ENCODE measurements at places on chromosomes 5 and 9.
A peak's percentile ranks its signal among the peaks of the same experiment; 100 is the strongest.

- DNase-seq, result peak; percentile 45
These were observed 2.9 kb upstream of the PAX5 start for GRCh38 chr9:37036776-37037502.

DNA sequence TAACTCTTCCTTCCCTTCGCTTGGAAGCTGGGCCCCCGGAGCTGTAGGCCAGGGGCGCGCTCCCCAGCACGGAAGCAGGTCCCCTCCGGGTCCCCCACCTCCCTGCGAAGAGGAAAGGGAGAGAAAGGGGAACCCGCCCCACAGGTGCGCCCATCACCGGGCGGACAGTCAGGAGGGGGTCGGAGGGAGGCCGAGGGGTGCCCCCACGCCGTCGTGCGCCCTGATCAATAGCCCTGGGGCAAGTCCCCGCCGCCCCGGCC lies 793 bp downstream of the AGPAT2 start:
- DNase-seq, result no peak

DNA sequence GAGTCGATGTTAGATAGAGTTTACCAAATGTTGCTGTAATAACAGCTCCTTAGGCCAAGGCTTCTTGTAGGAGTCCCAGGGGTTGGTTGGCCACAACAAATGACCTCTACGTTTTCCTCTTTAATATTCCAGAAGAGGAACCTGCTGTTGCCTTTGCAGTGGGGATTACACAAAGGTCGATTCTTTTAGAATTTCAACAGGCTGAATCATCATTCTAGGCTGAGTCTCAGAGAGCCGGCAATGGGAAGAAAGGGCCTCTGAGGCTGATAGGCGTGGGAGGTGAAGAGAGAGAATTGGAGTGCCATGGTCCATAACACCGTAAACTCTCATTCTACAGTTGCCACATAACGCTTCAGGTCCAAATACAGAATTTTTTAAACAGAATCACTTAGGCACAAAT lies 405.9 kb upstream of the DAP start:
- no peak for DNase-seq

GRCh38 chr9:20570756-20571155 lies 51.5 kb downstream of the MLLT3 start:
- no peak for DNase-seq

DNA sequence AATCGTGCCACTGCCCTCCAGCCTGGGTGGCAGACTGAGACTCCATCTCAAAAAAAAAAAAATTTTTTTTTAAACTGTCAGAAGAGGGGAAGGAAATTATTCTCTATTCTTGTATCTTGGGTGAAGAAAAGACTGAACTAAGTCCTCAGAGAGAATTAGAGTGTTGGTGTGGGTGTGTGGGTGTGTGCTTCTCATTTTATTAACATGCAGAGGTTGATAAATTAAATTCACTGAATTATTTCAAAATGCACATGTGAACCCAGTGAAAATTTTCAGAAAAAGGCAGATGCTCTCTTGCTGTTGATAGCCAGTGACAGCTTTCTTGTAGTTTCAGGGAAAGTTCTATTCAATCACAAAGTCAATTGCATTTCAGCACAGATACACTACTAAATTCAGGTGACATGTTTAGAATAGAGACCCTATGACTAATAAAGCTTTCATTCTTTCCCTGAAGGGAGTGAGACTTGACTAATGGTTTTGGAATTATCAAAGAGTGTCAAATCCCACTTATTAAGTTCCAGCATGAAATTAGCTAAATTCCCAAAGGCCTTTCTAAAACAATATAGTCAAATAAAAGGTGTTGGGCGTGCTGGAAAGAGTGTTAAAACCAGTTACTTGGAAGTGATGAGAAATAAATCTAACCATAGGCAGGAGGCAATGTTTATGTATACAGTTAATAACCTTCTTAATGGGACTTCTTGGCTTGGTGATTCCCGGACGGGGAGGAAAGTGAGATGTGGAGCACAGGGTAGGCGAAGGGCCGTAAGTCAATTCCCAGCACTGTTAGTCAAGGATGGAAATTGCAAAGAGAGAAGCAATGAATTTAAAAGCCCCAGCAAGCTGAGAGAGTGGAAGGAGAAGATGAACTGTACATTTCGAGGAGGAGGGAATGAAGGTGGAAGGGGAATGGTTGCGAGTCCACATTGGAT lies 103.2 kb upstream of the SPATA31D4 start:
- DNase-seq, result no peak

- DNase-seq, result no peak
These were observed 899 bp upstream of the SHC3 start for GRCh38 chr9:89179540-89179894.
